Left lobe of liver (tissue), 2 donors: ENCODE measurements at places on chromosomes 6 and 20. TPM values are rescaled to one million over a fixed set of nuclear protein-coding genes. Genes with fewer than 3 reads are reported as not detected.

DNA sequence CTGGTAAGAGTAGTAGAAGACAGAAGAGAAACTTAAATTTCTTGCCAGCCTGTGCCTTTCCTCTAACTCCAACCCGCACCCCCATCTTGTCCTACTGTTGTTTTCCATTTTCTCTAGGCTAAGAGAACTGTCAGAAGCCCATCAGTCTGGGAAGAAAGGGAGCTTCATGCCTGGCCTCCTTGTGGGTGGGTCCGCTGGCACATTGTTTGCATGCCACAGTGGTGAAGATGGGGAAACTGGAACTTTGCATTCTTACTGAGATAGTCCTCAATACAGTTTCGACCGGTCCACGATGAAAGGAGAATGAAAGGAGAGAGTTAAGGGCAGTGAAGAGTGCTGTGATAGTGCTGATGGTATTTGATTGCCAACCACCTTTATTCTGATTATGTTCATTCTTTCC is 103.1 kb downstream of the TCP11 start:
- DNase-seq, result no peak

DNA sequence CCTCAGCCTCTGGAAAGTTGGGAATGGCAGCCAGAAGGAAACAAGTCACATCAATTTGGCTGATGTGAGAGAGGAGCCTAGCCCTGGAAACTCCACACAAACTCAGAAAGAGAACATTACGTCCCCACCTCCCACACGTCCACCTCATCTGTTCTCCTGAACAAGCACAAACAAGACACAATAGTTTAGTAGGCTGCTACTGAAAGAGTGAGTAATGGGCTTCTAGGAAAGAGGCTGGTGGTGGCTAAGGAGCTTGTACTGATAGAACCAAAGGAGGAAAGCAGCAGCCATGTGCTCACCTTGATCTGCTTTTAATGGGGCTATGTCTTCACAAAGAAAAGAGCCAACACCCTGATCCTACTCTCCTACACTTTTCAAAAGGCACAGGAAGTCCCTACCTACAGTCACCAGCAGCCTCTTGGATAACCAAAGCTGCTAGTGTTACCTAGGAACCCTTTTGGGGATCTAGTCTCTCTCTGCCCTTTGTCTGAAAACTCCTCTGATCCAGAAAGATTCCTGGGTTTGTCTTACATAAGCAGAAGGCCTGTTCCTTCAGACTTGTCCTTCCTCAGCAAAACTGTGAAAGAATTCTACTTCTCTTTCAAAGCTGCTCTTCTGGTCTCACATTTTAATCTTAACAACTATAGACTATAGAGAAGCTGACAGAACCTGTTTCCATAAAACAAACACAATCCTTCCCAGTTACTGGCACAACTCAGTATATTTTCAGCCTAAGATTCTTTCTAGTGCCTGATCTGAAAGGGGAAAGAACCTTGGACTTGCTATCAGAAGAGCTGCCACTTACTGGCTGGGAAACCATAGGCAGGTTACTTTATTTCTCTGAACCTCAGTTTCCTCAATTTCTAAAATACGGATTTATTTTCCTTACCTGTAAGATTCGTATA is 3.1 kb downstream of the PLAGL2 start:
- DNase-seq, result no peak

DNA sequence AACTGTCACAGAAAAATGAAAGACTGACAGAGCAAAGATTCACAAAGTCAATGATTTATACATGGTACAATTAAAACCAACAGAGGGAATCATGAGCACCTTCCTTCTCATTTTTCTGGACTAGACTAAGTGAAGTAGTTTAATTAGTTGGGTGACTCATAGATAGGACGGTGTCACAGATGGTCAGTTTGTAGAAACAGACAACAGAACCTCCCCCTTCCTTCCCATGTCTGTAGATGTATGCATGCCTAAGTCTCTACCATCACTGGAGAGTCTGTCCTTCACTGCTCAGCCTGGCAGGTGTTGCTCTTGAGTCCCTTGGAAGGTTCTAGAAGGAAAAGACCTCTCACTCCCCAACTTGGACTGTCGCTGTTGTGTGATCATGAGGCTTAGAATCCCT is 75.4 kb upstream of the EEF1E1 start:
- no peak for DNase-seq

GRCh38 chr6:166313255-166314070 is 5.3 kb upstream of the PRR18 start:
- no peak for DNase-seq

- DNase-seq, result no peak
These were observed 246.2 kb downstream of the PACRG start for GRCh38 chr6:162973980-162974379.

- DNase-seq, result peak; percentile 51
These were observed 667 bp downstream of the CAP2 start for GRCh38 chr6:17393892-17394631.

DNA sequence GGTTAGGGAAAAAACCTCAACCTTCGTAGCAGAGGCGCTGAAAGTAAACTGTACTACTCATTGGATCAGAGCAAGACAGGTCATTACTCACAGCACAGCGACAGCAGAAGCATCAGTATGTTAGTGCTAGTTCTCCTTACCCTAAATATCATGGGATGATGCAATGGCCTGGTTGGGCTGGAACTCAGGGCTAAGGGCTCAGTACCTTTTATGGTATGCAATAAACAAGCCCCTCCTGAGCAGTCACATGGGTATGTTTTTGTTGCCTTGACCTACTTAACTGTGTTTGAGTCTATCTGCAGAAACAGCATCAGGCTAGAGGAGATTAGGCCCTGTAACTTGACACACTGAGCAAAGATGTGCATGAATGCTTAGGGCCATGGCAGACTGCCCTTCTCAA is 369.4 kb upstream of the IMPG1 start:
- DNase-seq, result no peak

ARMC2 gene
- total RNA-seq, result 1.1 TPM

ANGPT4 gene
- total RNA-seq, result 0.05 TPM

DNA sequence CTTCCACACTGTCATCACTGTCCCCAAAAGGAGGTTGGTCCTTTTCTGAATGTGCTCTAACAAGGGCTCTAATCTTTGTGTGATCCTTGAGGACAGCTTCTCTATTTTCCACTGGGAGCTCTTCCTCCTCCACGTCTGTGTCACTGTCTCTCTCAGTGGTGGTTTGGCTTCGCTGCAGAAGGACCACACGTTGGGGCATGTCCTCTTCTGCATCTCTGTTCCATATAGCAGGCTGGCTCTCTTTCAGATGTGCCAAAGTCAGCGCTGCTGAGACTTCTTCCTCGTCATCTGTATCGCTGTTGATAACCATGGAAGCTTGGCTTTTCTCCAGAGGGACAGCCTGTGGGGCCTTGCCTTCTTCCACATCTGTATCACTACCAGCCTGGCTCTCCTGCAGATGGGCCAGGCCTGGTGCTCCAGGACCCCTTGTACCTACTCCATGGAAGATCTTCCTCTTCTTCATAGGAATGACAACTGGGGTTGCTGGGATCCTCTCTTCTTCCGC is 4.6 kb downstream of the MDC1 start:
- DNase-seq, result no peak

C20orf144 gene
- not detected for total RNA-seq

GRCh38 chr20:15818651-15819071 is 754.6 kb downstream of the KIF16B start:
- DNase-seq, result peak; percentile 48

GRCh38 chr6:52415917-52416628 is 4.1 kb upstream of the EFHC1 start:
- no peak for DNase-seq
